ENCODE measurements at places on chromosomes 12 and 14. TPM values are rescaled to one million over a fixed set of nuclear protein-coding genes. Genes with fewer than 3 reads are reported as not detected.

The P3H3 gene
- total RNA-seq = 2.4 TPM

GRCh38 chr14:76236172-76237130, 84.7 kb downstream of the GPATCH2L start:
- H3K27ac ChIP-seq = no peak overlapping the region
- no peaks in the 10 kb centered on the region for H3K27me3 ChIP-seq
- DNase-seq = no peak
- H3K36me3 ChIP-seq = no peaks in the 10 kb centered on the region

The KDM5A gene
- total RNA-seq = 71.8 TPM

DNA sequence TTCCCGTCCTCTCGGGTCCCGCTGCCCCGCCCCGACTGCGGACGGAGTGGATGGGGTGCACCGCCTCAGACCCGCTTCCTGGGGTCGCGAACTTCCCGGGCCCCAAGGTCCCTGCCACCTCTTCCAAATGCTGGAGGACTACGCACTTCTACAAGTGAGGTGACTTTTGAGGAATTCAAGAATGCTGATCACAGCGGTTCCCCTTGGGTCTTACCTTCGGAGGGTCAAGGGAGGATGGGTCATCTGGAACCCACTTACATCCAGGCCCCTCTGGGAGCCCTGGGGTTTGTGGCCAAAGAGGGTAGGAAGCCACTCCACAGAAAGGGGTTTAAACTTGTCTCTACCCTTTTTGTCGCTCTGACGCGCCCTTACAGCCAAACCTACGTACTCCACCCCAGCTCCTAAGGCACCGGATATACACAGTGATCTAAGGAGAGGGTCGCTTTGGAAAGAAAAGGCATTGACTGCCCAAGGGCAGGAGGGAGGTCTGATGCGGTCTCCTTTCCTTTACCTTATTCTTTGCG, 532 bp upstream of the PRKD1 start:
- H3K27me3 ChIP-seq = peaks cover 6% of the 10 kb centered on the region
- no peaks in the 10 kb centered on the region for H3K4me1 ChIP-seq
- no peak overlapping the region for H3K4me3 ChIP-seq

The GLIPR1L1 gene
- total RNA-seq = not detected

The RAPGEF3 gene
- 0.95 TPM for total RNA-seq

- no peak overlapping the region for H3K4me3 ChIP-seq
- no peak for DNase-seq
- no peaks in the 10 kb centered on the region for H3K4me1 ChIP-seq
- H3K36me3 ChIP-seq = no peaks in the 10 kb centered on the region
- H3K27me3 ChIP-seq = no peaks in the 10 kb centered on the region
- no peak overlapping the region for H3K27ac ChIP-seq
These were observed 4.1 kb upstream of the STAB2 start for GRCh38 chr12:103583008-103583407.

DNA sequence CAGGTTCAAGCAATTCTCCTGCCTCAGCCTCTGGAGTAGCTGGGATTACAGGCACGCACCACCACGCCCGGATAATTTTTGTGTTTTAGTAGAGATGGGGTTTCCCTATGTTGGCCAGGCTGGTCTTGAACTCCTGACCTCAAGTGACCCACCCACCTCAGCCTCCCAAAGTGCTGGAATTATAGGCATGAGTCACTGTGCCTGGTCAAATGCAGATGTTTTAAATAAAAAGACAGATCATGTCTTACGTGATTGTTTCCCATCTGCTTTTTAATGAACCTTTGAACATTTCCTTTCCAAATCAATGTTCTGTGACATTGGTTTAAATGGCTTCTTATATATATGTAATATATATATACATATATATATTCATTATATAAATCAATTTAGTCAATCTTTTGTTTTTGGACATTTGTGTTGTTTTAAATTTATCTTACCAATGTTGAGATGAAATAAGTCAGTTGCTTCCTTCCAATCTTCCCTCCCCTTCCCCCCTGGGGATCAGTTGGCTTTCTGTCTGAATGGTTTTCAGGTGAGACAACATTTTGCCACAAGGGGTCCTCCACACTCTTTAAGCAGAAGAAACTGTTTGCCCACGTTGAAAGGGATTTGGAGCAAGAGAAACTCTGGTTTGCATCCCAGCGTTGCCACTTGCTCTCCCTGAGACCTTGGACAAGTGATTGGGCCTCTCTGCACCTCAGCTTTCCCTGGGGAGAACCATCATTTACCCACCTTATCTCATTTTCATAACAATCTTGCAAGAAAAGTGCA, 47.6 kb upstream of the RBM19 start:
- no peaks in the 10 kb centered on the region for H3K4me1 ChIP-seq
- no peaks in the 10 kb centered on the region for H3K27me3 ChIP-seq
- no peak overlapping the region for H3K27ac ChIP-seq
- H3K4me3 ChIP-seq = no peak overlapping the region
- no peaks in the 10 kb centered on the region for H3K36me3 ChIP-seq
- no peak for DNase-seq

The KRT6C gene
- not detected for total RNA-seq

The JAG2 gene
- 1.2 TPM for total RNA-seq

The EML5 gene
- total RNA-seq = 3.6 TPM

DNA sequence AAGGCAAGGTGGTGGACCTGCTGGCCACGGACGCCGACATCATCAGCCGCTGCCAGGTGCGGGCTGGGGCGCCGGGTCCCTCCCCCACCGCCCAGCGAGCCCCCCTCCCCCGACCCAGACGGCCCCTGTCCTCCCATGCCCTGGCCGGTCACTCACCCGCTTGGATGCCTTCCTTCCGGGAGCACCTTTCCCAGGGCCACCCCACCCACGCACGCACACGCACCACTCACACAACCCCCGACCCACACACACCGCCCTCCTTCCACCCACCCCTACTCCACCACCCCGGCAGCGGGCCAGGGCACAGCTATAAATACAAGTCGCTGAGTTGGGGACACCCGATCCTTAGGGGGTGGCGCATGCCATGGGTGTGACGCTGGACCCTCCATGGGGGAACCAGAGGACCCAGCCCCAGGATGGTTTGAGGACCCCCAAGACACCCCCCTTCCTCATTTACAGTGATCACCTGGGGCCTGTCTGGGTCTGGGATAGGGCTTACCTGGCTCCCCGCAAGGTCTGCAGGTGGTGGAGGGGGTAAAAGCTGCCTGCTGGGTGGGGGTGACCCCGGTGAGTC, 465 bp downstream of the ADSS1 start:
- peaks cover 6% of the 10 kb centered on the region for H3K4me1 ChIP-seq
- H3K4me3 ChIP-seq = no peak overlapping the region
- no peak for DNase-seq
- H3K36me3 ChIP-seq = no peaks in the 10 kb centered on the region
- H3K27me3 ChIP-seq = no peaks in the 10 kb centered on the region
- peak overlapping the region; percentile 24 for H3K27ac ChIP-seq

DNA sequence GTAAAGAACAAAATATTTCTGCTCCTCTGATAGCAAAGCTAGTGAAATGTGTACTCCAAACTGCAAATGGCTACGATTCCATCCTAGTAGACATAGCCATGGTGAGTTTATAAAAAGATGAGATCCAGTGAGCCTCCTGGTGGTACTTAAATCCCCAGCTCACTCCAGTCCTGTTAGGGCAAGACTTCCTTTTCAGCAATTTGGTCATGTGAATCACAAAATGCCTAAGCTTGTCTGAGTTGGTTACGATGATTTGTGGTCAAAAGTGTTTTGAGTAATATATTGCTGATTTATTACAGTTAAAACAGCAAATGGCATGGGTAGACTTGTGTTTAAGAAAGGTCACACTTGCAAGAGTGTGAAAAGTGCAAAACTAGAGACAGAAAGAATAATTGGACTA, 102.7 kb upstream of the NAV3 start:
- no peak overlapping the region for H3K4me3 ChIP-seq
- no peaks in the 10 kb centered on the region for H3K36me3 ChIP-seq
- no peak for DNase-seq
- no peaks in the 10 kb centered on the region for H3K4me1 ChIP-seq
- H3K27me3 ChIP-seq = no peaks in the 10 kb centered on the region

- no peaks in the 10 kb centered on the region for H3K4me1 ChIP-seq
- DNase-seq = no peak
- no peak overlapping the region for H3K4me3 ChIP-seq
- H3K27ac ChIP-seq = no peak overlapping the region
- no peaks in the 10 kb centered on the region for H3K36me3 ChIP-seq
These were observed 123.8 kb downstream of the PTCSC3 start for GRCh38 chr14:36052681-36053080.

GRCh38 chr14:96341323-96341722, 21.8 kb downstream of the ATG2B start:
- no peaks in the 10 kb centered on the region for H3K4me1 ChIP-seq
- no peak for DNase-seq
- no peak overlapping the region for H3K27ac ChIP-seq
- no peaks in the 10 kb centered on the region for H3K36me3 ChIP-seq

- no peaks in the 10 kb centered on the region for H3K27me3 ChIP-seq
- H3K27ac ChIP-seq = no peak overlapping the region
- DNase-seq = no peak
- no peak overlapping the region for H3K4me3 ChIP-seq
- no peaks in the 10 kb centered on the region for H3K36me3 ChIP-seq
- H3K4me1 ChIP-seq = no peaks in the 10 kb centered on the region
These were observed 759.8 kb upstream of the MDGA2 start for GRCh38 chr14:48435221-48435620.

- no peak for DNase-seq
- H3K27me3 ChIP-seq = no peaks in the 10 kb centered on the region
- no peaks in the 10 kb centered on the region for H3K36me3 ChIP-seq
- no peak overlapping the region for H3K27ac ChIP-seq
These were observed 4.5 kb upstream of the GOLGA5 start for GRCh38 chr14:92789457-92790089.

The C12orf54 gene
- total RNA-seq = not detected

The C1QL4 gene
- total RNA-seq = not detected

- H3K4me1 ChIP-seq = no peaks in the 10 kb centered on the region
- no peak for DNase-seq
- H3K36me3 ChIP-seq = no peaks in the 10 kb centered on the region
- no peak overlapping the region for H3K4me3 ChIP-seq
These were observed 828.8 kb downstream of the TMTC2 start for GRCh38 chr12:83515306-83516026.

- H3K36me3 ChIP-seq = no peaks in the 10 kb centered on the region
- H3K27me3 ChIP-seq = no peaks in the 10 kb centered on the region
- H3K4me1 ChIP-seq = no peaks in the 10 kb centered on the region
- DNase-seq = no peak
These were observed 197.3 kb upstream of the CPNE8 start for GRCh38 chr12:39102474-39103209.

The SERPINA12 gene
- not detected for total RNA-seq

DNA sequence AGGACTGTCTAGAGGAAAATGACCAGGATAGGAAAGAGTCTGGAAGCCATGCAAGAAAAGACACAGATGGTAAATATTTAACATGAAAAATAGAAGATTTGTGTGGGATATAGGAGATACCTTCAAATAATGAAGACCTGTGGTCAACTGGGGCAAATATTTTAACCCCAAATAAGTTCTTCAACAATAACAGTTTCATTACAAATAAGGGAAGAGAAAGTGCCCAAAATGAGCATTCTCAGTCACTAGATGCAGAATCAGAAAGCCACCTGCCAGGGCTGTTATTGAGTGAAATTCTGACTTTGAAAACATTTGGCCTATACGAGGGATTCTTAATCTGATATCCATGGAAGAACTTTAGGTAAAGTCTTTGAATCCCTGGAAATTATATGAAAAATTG, 231.2 kb upstream of the PLEKHG7 start:
- no peaks in the 10 kb centered on the region for H3K4me1 ChIP-seq
- no peaks in the 10 kb centered on the region for H3K36me3 ChIP-seq
- no peaks in the 10 kb centered on the region for H3K27me3 ChIP-seq
- DNase-seq = no peak
- H3K27ac ChIP-seq = no peak overlapping the region

The PPP4R4 gene
- 1.2 TPM for total RNA-seq

DNA sequence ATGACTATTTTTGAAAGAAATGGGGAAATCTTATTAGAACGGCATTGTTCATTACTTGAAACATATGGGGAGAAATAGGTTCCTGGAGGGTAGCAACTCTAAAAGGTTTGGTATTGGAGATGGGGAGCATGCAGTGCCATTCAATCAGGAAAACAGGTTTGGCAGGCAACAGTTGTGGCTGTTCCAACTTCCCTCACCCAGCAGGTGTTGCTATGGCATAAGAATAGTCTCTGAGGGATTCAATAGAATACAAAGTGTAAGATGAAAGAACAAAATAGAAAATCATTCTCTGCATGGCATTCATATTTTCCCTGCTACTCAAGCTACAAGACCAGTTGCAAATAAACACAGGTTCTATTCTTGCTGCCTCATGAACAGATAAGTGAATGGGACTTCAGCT, 393.3 kb upstream of the RPL10L start:
- no peaks in the 10 kb centered on the region for H3K4me1 ChIP-seq
- no peak overlapping the region for H3K4me3 ChIP-seq
- H3K27ac ChIP-seq = no peak overlapping the region
- H3K27me3 ChIP-seq = no peaks in the 10 kb centered on the region
- no peaks in the 10 kb centered on the region for H3K36me3 ChIP-seq

The TTC9 gene
- 5.8 TPM for total RNA-seq

The RNASE7 gene
- not detected for total RNA-seq

GRCh38 chr14:64614805-64615391, 65.1 kb downstream of the PPP1R36 start:
- H3K27ac ChIP-seq = no peak overlapping the region
- H3K4me1 ChIP-seq = no peaks in the 10 kb centered on the region
- H3K27me3 ChIP-seq = no peaks in the 10 kb centered on the region
- no peak overlapping the region for H3K4me3 ChIP-seq
- no peak for DNase-seq
- H3K36me3 ChIP-seq = no peaks in the 10 kb centered on the region

- no peak overlapping the region for H3K4me3 ChIP-seq
- H3K27me3 ChIP-seq = no peaks in the 10 kb centered on the region
- no peak overlapping the region for H3K27ac ChIP-seq
- DNase-seq = no peak
These were observed 118.9 kb downstream of the C12orf75 start for GRCh38 chr12:105449431-105449830.

The CABP1 gene
- 0.18 TPM for total RNA-seq

- H3K36me3 ChIP-seq = no peaks in the 10 kb centered on the region
- no peaks in the 10 kb centered on the region for H3K4me1 ChIP-seq
- H3K27me3 ChIP-seq = no peaks in the 10 kb centered on the region
- H3K4me3 ChIP-seq = no peak overlapping the region
- peak overlapping the region; percentile 54 for H3K27ac ChIP-seq
These were observed 4.7 kb downstream of the ACVRL1 start for GRCh38 chr12:51911788-51912711.

GRCh38 chr14:33555710-33556350, 395.0 kb downstream of the EGLN3 start:
- H3K27me3 ChIP-seq = no peaks in the 10 kb centered on the region
- no peak for DNase-seq
- no peak overlapping the region for H3K27ac ChIP-seq
- H3K4me3 ChIP-seq = no peak overlapping the region
